LoVo (cell line): ENCODE measurements at places on chromosomes 1 and 21.
A peak's percentile ranks its signal among the peaks of the same experiment; 100 is the strongest.

DNA sequence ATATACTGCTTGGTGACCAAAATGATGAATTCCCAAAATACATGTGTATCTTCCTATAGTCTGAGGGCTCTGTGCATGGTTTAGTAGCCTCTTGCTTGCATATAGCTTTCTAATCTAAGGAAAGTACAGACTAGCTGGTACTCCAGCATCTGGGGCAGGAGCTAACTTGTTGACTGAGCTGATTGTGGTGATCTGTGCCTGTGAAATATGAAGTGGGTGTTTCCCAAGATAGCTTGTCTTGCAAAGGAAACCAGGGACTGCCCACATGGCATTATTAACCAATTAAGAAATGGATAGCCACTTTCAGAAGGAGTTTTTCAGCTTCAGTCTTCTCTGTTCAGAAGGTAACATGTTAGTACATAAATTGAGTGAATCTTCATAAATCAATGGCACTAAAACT is 219.8 kb downstream of the NEGR1 start:
- no peak for DNase-seq

DNA sequence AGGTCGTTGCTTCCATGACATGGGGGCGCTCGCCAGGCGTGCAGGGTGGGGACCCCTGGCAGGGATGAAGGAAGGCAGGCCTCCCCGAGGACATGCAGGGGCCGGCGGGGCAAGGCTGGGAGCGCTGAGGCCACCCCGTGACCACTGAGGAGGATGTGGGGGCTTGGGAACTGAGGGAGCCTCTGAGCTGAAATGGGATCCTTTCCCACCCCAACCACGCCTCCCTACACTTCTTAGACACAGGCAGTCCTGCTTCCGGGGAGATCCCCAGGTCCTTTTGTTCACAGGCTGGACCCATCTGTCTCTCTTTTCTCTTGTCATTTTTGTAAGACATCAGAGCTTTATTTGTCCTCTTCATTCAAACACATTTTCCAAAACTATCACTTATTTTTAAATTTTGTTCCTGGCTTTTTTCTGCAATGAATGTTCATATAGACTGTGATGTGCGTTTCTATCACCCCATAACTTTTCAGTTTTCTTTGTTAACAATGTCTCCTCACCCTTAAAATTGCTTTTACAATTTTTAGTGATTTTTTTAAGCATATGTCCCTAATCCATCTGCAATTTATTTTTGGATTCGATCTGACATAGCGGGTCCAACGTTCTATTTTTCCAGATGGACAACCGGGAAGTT is 156.7 kb upstream of the BACE2 start:
- no peak for DNase-seq

GRCh38 chr1:201578008-201578888 is 39.3 kb downstream of the NAV1 start:
- DNase-seq = no peak

DNA sequence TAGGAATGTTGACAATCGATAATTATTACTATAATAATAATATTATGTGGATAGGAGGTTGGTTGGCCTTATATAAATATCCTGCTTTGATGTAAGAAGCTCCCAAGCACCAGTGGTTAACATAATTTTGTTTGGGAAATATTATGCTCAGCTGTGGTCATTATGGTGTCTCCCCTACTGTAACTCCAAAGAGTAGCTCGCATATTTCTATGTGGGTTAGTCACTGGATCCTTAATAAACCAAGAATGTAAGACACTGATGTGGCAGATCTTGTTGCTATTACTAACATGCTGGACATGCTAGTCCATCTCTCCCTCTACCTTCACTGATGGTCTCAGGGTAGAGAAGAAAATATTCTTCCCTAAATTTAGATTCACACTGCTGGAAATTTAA is 79.2 kb upstream of the RALGPS2 start:
- no peak for DNase-seq

- no peak for DNase-seq
These were observed 203.6 kb downstream of the TRABD2B start for GRCh38 chr1:47793563-47793962.

DNA sequence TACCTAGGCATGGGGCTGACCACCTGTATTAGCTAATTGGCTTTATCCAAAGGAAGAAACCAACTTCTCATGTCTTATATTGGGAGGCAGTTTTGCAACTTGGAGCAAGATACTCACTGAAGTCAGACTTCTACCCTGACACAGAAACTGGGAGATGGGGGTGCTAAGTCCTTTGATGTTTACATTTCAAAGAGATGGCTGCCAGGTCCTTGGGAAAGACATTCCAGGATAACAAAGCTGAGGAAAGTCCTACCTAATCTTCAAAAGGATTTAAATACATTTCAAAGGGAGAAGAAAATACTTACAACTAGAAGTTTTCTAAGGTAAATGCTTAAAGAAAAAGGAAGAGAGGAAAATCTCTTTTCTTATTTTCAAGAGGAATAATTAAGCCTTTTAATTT is 62.1 kb downstream of the FH start:
- no peak for DNase-seq

DNA sequence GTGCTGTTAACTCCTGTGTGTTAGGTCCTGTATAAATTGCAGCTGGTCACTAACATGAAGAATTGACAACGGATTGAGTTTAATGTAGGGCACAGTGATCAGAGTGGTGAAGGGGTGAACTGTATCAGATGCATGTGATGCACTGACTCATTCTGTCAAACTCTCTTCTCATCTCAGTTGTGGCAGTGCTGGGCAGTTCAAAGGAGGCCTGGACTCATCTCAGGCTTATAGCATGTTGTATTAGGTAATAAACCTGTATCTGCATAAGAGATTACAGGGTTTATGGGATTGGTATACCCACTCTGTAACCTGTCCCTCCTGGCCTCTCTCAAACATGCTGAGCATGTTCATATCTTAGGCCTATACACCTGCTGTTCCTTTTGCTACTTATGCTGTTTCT is 12.4 kb upstream of the GBP3 start:
- DNase-seq = no peak

GRCh38 chr21:41167348-41168342 is at the start of gene BACE2:
Gene BACE2 (plus strand): TSS chr21:41168160. CDS start chr21:41168264, 104 bp downstream.
- peak; percentile 83 for DNase-seq

DNA sequence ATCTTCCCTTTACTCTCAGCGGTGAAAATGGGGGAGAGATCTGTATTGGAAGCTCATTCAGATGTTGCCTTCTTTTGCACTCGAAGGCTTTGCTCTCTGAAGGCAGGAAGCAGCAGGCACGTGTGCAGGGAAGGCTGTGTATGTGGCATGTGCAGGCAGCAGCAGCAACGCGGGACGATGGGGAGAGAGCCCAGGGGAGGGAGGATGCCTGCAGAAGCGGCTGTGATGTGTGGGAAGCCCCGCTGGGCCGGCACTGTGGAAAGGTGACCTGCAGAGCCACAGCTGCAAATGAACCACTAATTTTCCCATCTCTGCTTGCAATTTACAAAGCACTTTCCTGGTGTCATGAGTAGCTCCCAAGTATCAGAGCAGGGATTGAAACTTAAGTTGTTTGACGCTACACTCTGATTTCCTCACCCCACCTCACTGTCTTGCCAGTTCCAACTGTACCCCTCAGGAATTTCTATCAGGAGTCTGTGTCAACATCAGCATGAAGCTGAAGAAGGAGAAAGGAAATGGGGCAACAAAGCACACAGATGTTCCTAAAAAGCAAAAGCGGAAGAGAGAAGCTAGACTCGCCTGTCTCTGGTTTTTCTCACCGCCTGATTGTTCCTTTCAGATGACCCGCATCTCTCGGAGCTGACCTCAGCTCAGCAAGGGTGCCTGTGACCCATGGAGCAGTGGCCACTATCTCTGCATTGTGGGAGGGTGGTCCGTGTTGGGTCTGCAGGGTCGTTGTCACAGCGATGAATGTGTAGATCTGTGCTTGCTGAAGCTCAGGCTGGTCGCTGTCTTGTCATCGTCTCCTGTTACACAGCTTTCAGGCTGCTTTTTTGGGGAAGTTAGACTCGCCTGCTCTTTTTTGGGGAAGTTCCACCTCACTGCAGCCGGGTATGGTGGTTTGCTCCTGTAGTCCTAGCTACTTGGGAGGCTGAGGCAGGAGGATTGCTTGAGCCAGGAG is 156.1 kb downstream of the KIF26B start:
- no peak for DNase-seq

GRCh38 chr1:40794974-40795715 is 11.6 kb downstream of the KCNQ4 start:
- DNase-seq = no peak

GRCh38 chr1:1167398-1167821 is 6.3 kb upstream of the TTLL10 start:
- DNase-seq = no peak

DNA sequence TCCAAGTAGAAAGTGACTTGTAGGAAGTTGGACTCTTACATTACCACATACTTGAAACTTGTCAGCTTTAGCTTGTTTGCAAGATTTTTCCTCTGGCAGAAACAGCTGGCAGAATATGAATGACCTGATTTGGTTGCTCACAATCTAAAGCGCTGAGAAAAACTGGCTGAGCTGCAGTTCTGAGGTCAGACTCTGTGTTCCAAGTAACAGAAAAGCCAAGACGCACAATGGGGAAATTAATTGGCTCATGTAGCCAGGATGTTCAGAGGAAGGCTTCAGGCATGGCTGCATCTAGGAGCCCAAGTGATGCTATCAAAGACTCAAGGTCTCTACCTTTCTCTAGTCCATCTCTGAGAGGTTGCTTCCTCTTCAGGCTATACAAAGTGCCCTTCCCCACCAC is 27.0 kb downstream of the ALPL start:
- no peak for DNase-seq

DNA sequence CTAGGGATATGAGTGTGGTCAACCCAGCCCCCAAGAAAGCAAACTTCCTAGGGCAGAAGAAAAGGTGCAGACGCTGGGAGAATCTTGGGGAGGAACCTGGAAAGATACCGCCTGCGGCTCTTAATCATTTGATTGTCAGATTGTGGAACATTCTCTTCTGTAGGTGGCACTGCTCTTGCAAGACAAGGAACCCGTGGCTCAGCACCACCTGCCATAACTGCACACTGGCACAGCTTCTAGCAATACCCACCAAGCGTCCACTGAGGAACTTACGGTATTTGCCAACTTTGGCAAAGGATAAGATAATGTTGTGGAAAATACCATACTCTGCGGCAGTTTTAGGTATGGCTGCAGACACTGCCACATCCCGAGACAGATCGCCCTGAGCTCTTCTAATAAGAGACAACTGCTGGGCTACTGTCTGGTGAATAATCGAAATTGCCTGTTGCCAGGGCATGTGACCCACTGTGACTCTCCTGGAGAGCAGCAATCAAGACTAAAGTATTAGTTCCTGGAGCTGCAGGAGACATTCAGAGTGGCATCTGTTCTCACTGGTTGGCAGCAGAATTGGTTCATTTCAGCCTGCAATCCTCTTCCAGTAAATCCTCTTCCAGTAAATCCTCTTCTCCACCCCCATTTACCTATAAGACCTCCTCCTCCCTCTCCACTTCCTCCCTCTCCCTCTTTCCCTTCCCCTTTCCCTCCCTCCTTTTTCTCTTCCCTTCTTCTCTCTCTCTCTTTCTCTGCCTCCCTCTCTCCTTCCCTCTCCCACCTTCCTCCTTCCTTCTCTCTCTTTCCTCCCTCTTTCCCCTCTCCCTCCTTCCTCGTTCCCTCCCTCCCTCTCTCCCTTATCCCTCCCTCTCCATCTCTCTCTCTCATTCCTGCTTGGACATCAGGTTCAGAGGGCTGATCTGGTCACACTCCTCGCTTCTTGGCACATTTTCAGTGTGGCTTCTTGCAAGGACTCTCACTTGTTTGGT is 49.7 kb upstream of the B3GALT5 start:
- DNase-seq = no peak

GRCh38 chr1:60600532-60600931 is 481.8 kb upstream of the NFIA start:
- no peak for DNase-seq

DNA sequence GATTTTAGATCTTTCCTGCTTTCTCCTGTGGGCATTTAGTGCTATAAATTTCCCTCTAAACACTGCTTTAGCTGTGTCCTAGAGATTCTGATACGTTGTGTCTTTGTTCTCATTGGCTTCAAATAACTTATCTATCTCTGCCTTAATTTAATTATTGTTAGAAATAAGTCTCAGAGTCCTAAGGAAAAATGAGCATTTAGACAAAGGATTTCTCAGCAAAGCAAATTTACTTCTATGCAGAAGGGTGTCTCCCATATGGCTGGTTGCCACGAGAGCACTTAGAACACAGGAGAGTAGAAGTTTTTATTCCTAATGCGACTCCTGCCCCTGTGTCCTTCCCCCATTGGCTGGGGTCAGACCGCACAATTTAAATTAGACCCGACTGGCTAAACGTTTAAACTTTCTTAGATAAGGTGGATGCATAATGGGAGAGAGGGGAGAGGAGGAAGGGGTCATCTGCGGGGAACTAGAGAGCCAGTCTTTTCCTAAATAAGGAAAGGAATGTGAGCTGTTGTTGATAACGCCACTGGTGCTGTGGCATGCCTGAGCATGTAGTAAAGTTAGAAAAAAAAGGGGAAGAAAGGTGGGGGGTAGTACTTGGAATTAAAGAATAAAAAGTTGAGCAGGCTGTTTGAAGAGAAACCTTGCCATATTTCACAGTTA is 170.2 kb downstream of the DYRK1A start:
- DNase-seq = no peak

GRCh38 chr1:210598135-210598652 is 269.5 kb downstream of the HHAT start:
- DNase-seq = no peak

DNA sequence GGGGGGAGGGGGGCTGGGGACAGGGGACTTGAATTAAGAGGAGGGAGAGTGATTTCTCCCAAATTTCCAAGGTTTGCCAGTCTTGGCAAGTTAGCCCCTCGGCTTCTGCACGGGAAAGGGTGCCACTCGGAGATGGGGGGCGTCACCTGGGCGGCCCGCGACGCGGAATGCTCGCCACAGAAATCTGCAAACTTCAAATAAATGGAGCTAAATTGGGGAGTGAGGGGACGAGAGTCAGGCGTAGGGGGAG is 885 bp upstream of the SSBP3 start:
- no peak for DNase-seq

- DNase-seq = no peak
These were observed 41.6 kb upstream of the MTR start for GRCh38 chr1:236753516-236753915.

- DNase-seq = no peak
These were observed 182.6 kb upstream of the KCNK2 start for GRCh38 chr1:214899908-214900460.
